NCI-H1436 treated with DMSO at 0.1 percent for 48 hours (cell line): ENCODE measurements at places on chromosomes 4 and X.

GRCh38 chr4:145937971-145938611, 532 bp downstream of the ZNF827 start:
- no peak for DNase-seq

GRCh38 chr4:152364883-152365282, 171.0 kb downstream of the FBXW7 start:
- DNase-seq, result no peak

DNA sequence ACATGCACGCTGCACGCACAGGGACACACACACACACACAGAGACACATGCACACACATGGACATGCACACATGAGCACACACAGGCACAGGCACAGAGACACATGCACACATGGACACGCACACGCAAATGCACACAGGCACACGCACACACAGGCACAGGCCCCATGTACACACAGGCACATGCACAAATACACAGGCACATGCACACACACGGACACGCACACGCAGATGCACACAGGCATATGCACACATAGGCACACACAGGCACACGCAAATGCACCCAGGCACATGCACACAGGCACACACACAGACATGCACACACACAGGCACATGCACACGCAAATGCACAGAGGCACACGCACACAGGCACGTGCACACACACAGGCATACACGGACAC, 30.3 kb upstream of the HTRA3 start:
- DNase-seq, result no peak

- no peak for DNase-seq
These were observed 45.2 kb downstream of the LNX1 start for GRCh38 chr4:53545942-53546581.

- no peak for DNase-seq
These were observed 29.1 kb downstream of the RIPPLY1 start for GRCh38 chrX:106874075-106874474.

GRCh38 chr4:42570221-42570620, 86.7 kb downstream of the ATP8A1 start:
- no peak for DNase-seq

- no peak for DNase-seq
These were observed 30.4 kb downstream of the PGRMC1 start for GRCh38 chrX:119266364-119266995.

DNA sequence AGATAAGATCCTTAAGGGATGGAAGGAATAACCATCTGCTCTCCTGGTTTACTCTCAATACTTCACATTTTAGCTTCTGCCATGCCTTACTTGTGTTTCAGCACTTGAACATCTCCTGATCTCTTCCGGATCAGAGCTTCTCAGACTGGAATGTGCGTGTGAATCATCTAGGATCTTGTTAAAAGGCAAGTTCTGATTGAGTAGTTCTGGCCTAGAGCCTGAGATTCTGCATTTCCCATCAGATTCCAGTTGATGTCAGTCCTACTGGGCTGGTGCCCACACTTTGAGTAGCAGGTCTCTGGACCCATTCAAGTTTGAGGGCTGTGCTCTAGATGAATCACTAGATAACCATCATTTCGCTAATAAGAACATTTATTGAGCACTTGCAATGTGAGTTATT, 20.0 kb downstream of the NDP start:
- no peak for DNase-seq

DNA sequence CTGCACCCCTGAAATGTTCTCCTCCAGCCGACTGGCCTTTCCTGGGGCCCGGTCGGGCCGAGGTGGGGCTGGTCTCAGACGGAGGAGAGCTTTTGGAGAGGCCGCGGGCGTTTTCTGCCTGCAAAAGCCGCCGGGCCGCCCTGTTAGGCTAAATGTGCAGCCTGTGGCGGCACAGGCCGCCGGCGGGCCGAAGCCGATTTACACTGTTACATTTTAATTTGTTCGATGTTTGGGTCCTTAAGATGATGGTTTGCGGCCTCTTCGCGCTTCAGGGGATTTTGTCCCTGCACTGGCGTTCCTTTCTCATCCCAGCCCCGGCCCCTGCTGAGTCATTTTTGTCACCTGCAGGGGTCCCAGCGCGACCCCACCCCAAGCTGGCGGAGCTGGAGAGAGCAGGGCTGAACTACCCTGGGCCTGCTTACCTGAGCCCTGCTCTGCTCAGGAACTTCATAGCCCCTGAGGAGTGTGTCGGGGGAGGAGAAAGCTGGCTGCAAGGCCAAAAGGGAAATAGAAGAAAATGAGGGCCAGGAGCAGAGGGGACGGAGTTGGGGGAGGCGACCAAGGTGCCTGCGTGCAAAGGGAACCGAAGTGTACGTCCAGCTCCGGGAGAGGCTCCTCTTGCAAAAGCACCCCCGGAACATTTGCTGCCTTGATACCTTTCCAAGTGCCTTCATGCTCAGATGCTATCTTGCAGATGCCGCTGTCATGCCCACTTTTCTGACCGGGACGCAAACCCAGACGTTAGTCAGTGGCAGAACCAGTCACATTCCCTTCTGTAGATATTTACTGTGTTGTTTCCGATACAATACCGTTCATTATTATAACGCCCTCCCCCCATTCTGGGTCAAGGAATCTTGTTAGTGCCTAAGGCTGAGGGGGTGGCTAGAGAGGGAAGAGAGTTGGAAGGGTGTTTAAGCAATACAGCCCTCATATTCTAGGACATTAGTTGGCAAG, 977 bp upstream of the RBBP7 start:
- DNase-seq, result no peak

DNA sequence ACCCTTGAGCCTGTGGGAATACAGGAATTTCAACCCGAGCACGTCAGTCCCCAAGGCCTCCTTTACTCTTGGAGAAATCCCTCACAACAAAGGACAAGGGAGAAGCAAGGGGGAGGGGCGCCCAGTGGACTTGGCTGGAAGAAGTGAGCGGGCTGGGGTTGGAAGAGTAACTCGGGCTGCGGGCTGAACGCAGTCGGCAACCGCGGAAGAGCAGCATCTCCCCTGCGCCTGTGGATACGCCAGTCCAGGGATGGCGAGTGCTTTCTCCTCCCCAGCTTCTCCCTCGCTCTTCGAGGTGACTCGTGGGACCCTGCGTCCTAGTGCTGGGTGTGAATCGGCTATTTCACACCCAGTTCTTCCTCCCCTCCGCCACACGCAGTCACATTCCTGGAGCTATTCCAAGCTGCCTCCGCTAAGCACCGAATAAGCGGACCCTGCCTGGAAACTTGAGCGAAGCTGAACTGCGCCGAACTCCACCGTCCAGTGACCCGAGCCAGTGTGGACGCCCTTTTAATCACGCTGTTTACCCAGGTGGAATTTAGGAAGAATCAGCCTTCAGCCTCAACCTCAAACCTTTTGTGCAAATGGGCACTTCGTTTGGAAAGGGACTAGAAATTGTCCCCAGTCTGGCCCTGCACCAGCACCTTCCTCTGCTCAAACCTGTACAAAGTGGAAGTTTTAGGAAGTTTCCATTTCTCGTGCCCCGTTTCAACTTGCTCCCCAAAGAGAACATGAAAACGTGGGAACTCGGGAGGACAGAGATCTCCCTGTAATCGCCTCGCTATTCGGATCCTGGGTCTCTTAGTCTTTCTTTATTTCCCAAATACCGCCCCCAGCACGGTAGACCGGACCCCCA, 64.3 kb upstream of the WDR17 start:
- DNase-seq, result no peak

DNA sequence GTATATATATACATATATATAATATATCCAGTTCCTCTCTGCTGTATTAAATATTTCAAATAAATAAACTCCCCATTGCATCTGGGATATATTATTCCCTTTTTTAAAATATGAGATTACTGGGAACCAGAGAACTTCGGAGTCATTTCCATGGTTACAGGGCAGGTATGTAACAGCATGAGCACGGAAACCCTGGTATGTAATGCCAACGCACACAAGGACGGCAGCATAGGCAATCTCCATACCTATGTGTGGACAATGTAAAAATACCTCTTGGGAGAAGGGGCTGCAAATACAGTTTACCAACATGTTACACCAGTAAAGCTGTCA, 62.8 kb downstream of the NUDT10 start:
- DNase-seq, result no peak

- no peak for DNase-seq
These were observed 739.7 kb downstream of the CENPC start for GRCh38 chr4:66805582-66805981.

DNA sequence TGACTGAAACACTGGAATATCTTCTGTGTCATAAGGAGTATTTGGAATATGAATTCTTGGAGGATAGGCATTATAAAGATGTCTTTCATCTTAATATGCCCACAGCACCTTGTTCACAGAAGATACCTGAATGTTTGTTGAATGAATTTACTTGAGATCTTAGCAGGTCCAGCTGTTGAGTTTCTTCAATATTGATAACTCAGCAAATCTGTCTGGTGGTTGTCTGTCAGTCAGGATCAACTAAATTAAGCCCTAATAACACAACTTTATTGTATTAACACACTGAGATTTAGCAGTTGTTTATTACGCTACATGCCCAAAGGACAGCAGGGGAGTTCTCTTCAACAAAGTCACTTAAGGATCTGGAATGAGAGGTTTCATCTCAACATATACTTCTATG, 106.5 kb downstream of the CNOT6L start:
- no peak for DNase-seq

DNA sequence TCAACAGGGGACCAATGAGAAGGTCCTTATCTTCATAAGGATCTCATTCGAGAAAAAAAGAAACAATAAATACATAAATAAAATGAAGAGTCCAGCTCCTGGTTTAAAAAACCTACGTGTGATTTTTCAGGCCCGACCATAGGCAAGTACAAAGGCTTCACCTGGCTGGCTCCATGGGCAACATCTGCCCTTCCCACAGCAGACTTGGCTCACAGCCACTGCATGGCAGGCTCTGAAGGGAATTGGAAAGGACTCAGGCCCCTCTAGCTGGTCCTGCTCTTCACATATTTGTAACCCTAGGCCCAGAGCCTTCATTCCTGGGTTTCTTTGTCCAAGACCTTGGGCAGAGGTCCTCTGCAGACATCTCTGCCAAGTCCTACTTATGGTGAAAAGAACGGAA, 228.1 kb downstream of the QDPR start:
- no peak for DNase-seq

GRCh38 chr4:128513664-128514484, 226.3 kb upstream of the PGRMC2 start:
- DNase-seq, result no peak

DNA sequence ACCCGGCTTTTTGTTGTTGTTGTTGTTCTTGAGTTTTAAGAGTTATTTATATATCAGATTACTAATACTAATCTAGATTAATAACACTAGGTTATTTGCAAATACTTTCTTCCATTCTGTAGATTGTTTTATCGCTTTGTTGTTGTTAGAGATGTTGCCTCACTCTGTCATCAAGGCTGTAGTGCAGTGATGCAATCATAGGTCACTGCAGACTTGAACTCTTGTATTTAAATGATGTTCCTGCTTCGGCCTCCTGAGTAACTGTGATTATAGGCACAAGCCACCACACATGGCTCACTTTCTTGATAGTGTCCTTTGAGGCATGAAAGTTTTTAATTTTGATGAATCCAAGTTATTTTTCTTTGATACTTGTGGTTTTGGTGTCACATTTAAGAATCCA, 129.0 kb downstream of the VSIG4 start:
- no peak for DNase-seq

GRCh38 chr4:37816006-37816405, 10.5 kb upstream of the PGM2 start:
- DNase-seq, result no peak

- no peak for DNase-seq
These were observed 128.0 kb downstream of the CFAP299 start for GRCh38 chr4:80463509-80463908.

- no peak for DNase-seq
These were observed 43.5 kb downstream of the EVC start for GRCh38 chr4:5754529-5754881.

GRCh38 chrX:31440546-31440945, 368.7 kb upstream of the FTHL17 start:
- DNase-seq, result no peak

DNA sequence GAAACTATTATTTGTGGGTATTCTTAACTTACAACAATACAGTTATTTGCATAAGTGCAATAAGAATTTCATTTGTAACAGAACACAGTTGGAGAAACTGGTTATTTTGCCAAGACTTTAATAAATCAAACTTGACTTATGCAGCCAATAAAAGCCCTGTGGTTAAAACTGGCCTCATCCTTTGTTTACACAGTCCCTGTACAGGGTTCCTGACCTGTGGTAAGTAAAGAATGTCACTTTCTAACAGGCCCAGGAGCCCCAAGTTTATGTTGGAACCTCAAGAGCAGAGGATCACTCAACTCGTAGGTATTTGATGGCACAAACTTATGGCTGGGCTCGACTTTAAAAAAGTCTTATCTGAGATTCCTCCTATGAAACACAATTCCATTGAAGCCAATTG, 88.6 kb upstream of the PTCHD1 start:
- no peak for DNase-seq

DNA sequence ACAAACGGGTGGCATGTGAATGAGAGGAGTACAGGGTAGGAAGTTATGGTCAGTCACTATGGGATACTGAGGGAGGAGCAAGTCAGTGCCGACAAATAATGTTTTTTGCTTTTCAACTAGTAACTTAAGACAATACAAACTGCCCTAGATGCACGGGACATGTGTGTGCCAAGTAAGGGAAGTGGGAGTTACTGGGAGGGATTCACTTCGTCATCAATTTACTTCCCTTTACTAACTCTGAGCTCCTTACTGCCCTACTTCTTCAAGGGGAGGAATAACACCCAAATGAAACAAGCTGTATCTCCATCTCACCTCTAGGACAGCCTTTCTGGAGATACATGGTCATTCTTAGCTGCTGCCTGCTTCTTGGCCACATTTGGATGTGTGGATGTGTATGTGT, 97.7 kb downstream of the DGKK start:
- no peak for DNase-seq

GRCh38 chr4:10326075-10326474, 131.2 kb downstream of the ZNF518B start:
- no peak for DNase-seq

GRCh38 chrX:68084765-68085164, 348.5 kb downstream of the OPHN1 start:
- DNase-seq, result no peak

DNA sequence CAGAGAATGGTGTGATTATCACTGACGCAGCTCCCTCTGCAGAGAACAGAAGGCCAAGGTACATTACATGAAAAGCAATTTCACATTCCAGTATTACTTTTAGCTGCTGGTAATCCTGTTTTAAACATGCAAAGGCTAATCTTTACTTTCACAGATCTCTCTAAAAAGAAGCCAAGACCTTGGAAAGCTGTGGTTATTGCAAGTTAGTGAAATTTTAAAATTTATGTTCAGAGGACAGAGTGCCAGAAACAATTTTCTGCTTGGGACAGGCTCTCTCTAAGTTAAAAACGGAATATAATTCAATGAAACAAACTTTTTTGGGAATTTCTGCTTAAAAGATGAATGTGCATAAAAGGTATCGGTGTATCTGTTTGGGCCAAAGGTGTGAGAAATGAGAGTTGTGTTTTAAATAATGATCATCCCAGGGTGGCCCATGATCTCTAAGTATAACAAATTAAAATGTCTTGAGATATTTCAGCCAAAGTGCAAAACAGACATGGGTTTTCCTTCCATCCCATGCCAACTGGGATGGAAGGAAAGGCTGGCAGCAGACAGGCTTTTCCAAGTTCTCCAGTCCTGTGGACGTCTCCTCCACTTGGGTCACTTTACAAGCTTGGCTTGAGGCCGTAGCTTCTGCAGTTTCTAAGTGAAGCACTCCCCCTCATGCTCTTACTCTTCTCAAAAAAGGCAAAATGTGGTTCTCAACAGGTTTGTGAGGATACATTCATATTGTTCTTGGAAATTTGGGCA, 118.0 kb downstream of the DRD5 start:
- no peak for DNase-seq

GRCh38 chr4:157219711-157220370, 687 bp upstream of the GRIA2 start:
- no peak for DNase-seq

GRCh38 chrX:16836371-16836770, 33.8 kb downstream of the RBBP7 start:
- DNase-seq, result no peak
